Femur (tissue), 1 donor: ENCODE measurements at places on chromosomes 3 and 15.

DNA sequence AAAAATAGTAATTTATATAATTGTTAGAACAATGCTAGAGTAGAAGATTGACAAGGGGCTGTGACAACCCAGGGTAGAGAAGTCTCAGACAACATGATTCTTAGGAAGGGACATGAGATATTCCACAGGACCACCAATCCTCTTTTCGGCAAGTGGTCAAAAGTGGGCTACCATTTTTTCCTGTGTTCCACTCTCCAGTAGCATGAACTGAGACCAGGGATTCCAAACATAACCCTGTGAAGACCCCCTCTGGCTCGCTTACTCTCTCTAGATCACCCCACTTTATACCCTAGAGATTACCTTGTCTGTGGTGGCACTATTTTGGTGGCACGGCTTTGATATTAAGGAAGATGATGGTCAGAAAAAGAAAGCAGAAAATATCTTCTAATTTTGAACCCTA lies 960 bp downstream of the GCSAM start:
- no peak for DNase-seq

DNA sequence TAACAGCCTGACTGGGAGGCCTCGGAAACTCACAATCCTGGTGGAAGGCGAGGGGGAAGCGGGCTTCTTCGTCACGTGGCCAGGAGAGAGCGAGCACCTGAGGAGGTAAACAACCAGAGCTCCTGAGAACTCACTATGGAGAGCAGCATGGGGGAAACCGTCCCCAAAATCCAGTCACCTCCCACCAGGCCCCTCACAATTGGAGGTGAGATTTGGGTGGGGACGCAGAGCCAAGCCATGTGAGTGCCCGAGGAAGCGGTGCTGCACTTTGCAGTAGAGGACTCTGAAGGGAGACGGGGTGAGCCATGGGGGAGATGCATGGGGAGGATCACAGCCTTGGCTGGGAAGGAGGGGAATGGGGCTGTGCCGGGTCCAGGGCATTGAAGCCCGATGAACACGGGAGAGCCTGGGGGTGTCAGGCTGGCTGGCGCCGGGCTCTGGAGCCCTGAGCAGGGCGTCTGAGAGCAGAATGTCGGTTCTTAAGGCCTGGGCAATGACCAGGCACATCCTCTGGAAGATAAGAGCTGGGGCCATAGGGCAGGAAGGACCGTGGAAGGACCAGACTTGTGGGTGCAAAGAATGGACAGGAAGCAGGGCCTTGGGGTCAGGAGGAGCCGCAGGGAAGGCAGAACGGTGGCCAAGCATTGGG lies 117.7 kb downstream of the GABRG3 start:
- no peak for DNase-seq

DNA sequence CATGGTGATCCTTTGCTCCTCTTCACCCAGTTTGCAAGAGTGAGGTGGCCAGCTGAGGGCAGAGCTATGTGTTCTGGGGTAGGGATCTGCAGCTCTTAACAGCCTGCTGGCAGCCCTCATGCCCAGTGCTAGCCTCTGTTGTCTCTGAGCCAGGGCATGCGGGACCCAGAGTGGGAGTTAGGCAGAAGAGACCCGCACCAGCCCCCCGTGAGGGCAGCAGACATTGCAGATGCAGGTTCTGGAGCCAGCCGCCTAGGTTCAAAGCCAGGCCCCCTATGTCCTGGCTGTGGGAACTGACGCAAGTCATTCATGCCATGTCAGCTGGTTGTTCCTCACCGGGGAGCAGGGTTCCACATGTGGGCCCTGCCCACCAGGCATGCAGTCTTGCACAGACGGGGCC lies 74.7 kb downstream of the DNAJB8 start:
- DNase-seq, result no peak

- no peak for DNase-seq
These were observed 66.4 kb downstream of the TCF12 start for GRCh38 chr15:56984681-56985481.
